OCI-LY7 (cell line): ENCODE measurements at places on chromosomes 1 and 21.

DNA sequence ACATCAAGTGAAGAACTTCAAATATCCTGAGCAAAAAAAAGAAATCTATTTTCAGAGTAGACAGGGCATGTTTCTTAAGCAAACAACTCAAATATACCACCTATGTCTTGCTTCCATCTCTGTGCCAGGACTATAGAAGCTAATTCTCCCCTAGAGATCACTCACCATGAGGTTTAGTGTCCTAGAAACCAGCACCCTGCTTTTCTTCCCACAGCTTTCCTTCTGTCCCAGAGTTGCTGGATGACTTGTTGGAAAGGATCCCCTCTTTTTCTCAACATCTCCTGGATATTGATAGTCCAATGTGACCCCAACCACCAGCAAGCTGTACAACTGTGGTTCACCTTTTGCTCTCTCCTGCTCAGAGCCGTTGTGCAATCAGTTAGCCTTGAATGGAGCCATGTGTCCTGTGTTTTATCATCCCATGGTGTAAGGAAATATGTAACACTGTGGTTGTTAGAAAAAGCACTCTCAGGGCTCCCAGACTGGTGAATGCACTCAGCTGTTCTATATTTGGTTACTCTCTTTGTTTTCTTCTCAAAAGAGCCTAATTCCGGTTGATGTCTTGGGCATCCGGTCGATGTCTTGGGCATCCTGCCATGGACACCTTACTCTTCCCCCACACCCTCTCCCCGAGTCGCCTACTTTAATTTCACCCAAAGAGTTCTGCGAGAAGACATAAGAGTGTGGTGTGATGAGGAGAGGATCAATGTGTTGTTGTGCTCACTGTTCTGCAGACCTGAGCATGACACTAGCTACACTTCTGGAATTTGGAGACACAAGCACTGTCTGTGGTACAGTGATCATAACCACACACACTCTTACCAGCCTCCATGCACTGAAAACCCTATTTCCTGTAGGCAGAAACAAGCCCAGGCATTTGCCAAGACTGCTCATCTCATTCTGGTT lies 1.7 kb downstream of the TNFSF4 start:
- no peak for DNase-seq

- no peak for DNase-seq
Observed at GRCh38 chr1:199040076-199040905, 401.5 kb downstream of the PTPRC start.

GRCh38 chr1:221439747-221440501 lies 302.0 kb downstream of the DUSP10 start:
- no peak for DNase-seq

GRCh38 chr1:65459397-65459768 lies 38.9 kb downstream of the LEPR start:
- DNase-seq, result peak; percentile 55

- peak; percentile 35 for DNase-seq
Observed at GRCh38 chr1:203627851-203628200, 1.2 kb downstream of the ATP2B4 start.

DNA sequence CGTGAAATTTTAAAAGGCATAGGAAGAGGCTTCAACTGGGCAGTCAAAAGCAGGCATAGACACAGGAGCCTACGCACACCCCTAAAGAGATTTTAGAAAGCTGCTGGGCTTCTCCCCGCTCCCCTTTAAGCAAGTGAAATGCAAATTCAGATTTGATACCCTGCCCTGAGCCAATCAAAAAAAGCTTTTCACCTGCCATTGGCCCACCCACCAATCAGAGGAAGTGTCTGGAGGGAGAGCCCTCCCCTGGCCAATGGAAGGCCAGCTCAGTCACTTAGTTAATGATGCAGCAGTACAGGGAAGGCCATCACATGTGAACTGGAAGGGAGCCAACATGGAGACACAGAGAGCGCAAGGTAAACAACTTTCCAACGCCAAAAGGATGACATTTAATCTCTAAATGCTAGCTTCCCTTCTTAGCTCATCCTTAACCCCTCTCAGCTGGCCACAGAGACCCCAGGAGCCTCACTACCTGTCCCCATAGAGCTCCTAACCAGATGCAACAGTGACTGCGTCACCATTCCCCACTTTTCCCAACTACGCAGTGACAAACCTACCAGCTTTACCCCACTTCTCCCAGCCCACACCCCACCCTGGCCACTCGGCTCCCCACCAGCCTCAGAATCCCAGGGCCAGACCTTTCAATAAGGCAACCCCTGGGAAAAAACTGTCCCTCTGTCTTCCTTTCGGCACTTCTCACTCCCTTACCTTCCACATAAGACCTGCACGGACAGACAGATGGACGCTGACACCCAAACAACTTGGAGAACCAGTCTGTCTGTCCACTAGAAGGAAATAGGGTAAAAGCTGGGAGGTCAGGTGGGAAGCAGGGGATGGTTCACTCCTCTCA lies 71.0 kb downstream of the CD46 start:
- peak; percentile 91 for DNase-seq

DNA sequence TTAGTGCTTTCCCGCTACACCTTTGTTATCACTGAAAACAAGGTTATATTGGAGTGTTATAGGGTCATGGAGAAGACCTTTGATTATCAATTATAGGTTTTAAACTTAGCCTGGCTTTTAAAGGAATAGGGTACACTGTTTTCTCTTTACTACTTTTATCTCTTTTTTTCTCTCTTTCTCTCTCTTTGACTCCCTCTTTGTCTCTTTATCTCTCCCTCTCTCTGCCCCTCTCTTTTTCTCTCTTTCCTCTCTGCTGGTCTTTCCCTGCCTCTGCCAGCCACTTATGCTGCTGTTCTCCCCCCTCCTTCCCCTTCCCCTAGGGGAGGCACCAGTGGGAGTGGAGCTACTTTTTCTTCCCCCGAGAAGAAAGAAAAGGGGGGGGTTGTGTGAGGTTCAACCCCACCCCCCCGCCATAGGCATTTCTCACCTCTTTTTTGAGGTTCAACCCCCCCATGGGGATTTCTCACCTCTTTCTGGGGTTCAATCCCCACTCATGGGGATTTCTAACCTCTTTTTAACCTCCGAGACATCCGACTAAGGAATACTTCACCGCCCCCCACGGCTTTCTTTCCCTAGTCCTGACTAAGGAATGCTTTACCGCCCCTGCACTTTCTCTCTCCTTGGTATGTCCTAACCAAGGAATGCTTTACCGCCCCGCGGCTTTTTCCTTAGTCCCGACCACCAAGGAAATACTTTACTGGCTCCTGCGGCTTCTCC lies 17.2 kb upstream of the ZBTB8B start:
- DNase-seq, result no peak

GRCh38 chr1:109277434-109278204 lies 5.3 kb downstream of the PSRC1 start:
- DNase-seq, result peak; percentile 83

GRCh38 chr1:147919896-147920295 lies 8.3 kb upstream of the GPR89B start:
- DNase-seq, result no peak

DNA sequence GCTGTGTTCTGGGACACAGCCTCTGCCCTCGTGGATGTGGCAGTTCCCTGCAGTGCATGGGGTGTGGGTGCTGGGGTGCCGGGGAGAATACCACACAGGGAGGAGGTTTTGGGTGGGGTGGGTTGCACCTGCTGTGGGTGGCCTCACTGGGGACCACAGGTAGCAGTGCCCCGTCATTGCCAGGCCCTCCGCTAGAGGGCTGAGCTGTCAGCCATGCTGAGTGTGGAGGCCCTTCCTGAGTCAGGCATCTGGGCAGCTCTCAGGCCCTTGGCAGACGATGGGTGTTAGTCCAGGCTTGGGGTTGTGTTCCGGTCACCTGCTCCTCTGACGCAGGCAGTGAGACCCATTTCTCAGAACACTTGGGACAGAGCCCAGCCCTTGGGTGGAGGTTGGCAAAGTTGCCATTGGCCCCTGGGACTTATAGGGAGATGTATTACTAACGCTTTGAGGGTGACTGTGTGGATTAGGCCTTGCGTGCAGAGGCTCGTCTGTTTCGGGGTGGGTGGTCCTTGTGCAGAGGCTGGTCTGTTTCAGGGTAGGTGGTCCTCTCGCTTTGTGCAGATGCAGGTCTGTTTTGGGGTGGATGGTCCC lies 23.9 kb downstream of the PCNT start:
- DNase-seq, result peak; percentile 43

DNA sequence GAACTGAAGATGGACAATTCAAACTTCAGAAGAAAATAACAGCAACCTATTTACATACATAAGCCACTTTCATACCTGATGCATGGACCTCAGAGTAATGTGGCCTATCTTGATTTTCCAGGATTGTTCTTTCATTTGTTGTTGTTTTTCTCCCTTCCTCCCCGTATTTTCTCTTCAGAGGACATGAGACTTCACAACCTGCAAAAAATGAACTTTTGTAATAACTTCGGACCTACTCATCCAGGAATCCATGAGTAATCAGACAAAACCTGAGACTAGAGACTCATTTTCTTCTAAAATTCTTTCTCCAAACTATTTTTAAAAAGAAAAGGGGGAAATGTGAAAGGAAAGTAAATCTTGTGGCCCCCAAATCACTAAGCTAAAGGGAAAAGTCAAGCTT lies 17.6 kb upstream of the PLA2G5 start:
- no peak for DNase-seq

DNA sequence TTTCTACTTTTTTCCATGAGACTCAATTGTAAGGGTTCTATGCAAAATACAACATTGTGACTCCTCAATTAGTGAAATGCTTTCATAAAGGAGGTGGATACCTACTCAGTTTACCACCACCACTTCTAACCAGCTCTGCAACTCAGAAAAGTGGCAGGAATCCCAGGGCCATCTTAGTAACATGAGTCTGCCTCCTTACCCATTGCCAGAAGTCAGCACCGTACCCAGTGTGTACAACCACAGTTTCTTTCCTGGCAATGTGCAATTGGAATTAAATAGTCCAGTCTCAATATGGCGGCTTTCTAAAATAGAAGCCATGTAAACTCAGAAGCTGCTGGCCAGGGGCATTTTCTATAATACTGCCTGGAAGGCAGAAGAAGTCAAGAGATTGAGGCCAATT lies 32.1 kb downstream of the TESK2 start:
- DNase-seq, result no peak

DNA sequence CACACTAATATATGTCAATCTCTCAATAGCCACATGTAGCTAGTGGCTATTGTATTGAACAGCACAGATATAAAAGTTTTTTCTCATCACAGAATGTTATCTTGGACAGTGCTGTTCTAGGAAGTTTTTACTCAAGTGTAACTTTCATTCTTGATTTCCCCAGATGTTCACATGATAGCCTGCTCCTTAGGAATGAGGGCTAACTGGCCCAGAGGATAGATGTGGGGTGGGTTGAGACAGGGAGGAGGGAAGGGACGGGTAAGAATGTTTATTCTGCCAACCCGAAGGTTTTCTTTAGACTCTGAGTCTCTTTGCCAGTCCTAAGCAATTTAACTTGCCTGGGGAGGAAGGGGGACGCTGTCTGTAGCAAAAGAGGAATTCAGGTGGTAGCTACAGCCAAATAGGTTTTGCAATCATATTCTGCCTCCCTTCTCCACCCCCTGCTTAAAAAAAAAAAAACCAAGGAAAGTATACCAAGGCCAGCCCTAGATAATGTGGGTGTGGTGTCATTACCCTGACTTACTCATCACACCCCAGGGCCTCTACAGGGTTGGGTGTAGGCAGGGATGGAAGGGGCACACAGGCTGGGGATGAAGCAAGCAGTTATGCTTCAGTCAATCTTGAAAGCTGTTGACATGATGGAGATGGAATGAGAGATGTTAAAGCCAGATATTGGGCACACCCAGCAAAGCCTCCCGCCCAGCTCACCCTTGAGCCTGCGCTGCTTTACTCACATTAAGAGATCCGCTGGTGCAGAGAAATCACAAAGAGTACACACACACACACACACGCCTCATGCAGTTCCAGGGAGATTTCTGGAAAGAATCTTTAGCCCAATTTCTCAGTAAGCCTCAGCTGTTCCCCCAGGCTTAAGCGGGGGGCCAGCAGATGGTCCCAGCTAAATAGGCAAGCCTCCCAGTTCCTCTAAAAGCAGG lies 59.9 kb downstream of the PLXNA2 start:
- DNase-seq, result no peak

GRCh38 chr1:61642475-61643232 lies 82.3 kb downstream of the TM2D1 start:
- no peak for DNase-seq

GRCh38 chr21:42164818-42165217 lies 54.1 kb upstream of the ABCG1 start:
- DNase-seq, result no peak

GRCh38 chr1:17258758-17259130 lies 9.8 kb downstream of the PADI3 start:
- no peak for DNase-seq

GRCh38 chr1:53016705-53017104 lies 45.3 kb upstream of the PODN start:
- no peak for DNase-seq
